ENCODE measurements at places on chromosomes 3 and 15.
A peak's percentile ranks its signal among the peaks of the same experiment; 100 is the strongest.

GRCh38 chr15:51750792-51751696 lies at the start of gene TMOD2:
TMOD2 (plus strand) TSS chr15:51751597; CDS start chr15:51766442, 14,845 bp downstream.
- DNase-seq: peak; percentile 45

GRCh38 chr3:182440101-182440500 lies 353.2 kb upstream of the ATP11B start:
- no peak for DNase-seq

DNA sequence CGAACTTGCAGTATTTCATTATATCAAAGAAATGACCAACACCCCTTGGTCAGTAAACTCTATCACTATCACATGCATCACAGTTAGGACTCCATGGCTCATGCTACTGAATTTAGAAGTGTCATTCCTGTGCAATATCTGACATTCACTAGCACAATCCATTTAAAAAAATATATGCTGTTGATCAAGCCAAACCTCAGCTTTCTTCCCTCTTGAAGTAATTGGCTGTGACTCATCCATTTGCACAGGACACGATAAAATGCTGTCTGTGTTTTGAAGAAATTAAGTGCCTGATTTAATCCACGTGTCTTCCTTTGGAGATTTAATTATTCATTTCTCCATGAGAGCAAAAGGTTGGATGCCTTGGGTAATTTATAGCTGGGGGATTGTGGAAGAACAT lies 38.9 kb downstream of the CPNE4 start:
- DNase-seq: no peak

DNA sequence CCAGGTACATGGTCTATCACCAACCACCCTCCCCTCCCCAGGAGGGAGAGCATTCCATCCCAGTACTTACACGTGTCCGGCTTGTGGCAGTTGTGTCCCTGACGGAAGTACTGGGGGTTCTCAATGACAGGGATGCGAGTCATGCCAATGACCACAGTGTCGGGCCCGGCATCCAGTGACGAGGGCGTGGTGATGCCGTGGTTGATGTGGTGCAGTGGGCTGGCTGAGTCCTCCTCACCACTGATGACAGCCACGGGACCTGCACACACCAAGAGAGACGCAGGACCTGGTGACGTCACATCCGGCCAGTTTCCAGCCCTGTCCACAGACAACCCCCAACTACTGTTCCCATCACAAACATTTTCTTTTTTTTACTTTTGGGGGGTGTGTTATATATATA lies 223.8 kb downstream of the NTRK3 start:
- no peak for DNase-seq

GRCh38 chr3:138497021-138497420 lies 62.6 kb downstream of the ESYT3 start:
- DNase-seq: no peak

- no peak for DNase-seq
Observed at GRCh38 chr15:100373120-100373896, 31.5 kb upstream of the ADAMTS17 start.

- DNase-seq: no peak
Observed at GRCh38 chr3:48398701-48399386, 26.8 kb downstream of the FBXW12 start.

DNA sequence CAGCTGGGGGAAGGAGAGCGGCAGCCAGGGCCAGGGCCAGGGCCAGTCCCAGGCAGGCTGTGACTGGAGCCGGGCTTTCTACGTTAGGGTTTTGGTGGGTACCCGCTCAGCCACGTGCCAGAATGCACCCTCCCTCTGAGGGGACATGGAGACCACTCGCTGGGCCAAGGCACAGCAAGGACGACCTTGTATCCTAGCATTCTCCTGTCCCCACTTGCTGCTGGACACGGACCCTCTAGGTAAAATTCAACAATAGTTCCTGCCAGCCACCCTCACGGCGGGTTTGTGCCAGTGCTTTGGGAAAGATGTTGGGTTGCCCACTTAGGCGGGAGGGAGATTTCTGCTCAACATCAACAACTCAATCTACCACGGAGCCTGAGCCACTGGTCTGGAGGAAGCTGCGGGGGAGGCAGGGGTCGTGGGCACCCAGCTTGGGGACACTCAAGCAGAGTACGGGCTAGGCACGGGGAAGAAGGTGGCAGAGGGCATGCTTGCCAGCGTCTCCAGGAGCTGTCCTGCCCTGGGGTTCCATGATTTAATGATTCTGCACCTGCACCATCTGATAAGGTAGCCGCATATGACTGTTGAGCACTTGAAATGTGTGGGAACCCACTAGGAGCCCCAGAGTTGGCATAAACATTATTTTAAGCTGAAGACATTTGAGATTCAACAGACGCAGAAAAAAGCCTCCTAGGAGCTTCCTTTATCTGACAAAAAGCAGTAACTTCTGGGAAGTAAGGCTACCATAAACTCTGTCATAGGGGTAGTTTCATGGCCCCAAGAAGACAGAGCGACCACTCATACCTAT lies 22.5 kb upstream of the C15orf39 start:
- DNase-seq: no peak

- DNase-seq: no peak
Observed at GRCh38 chr3:124552224-124552623, 178.0 kb upstream of the UMPS start.

DNA sequence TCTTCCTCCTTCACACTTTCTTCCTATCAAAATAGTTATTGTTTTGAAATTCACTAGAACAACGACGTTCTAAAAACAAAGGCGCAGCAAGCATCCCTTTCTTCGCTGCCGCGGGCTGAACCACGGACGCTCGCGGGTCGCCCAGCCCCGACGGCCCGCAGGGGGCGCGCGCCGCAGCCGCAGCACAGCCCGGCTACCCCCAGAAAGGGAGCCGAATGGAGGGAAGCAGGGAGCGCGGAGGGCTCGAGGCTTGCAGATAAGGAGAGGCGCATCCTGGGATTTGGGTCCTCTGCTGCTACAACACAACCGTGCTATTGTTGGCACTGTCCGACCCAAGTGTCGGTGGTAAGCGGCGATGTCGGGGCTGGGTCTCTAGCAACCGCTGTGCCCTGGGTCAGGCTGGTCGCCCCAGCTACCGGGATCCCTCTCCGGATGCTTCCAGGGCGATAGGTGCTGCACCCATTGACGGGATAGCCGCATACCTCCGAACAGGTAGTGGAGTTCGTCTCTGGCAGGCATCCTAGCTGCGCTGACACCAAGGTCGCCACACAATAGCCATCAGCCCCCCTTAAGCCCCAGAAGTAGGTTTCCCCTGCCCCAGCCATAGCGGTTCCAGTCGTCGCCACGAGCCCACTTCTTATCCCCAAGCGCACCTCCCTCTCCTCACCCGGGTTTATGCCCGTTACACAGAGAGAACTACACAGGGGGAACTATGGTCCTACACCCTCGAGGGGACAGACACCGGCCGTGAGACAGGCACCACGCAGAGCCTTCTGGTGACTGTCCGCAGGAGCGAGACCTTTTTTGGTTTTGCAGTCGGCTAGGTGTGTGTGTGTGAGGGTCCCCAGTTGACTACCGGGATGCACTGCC lies 6.0 kb downstream of the ONECUT1 start:
- DNase-seq: no peak

- DNase-seq: no peak
Observed at GRCh38 chr15:93789441-93789840, 441.9 kb upstream of the MCTP2 start.

GRCh38 chr3:107430996-107431245 lies 53.7 kb downstream of the CCDC54 start:
- peak; percentile 80 for DNase-seq

GRCh38 chr15:41285285-41285684 lies 47.1 kb downstream of the OIP5 start:
- no peak for DNase-seq

DNA sequence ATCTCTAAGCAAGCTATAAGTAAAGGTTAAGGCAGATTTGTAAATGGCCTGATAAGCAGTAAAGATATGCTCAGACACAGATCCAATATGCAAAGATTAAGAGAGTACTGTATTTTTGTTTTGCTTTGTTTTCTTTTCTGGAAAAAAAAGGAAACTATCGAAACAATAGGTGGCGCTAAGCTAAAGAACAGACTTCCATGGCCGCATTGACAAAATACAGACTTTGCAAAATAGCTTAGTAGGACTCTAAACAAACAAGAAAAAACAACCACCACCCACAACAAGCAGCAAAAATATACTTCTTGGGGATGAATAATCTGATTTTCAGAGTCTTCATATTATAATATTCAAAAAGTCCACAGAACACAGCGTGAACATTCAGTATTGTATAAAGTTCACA lies 758.4 kb upstream of the ROBO1 start:
- DNase-seq: no peak

- no peak for DNase-seq
Observed at GRCh38 chr3:124918524-124918923, 16.0 kb downstream of the MUC13 start.

DNA sequence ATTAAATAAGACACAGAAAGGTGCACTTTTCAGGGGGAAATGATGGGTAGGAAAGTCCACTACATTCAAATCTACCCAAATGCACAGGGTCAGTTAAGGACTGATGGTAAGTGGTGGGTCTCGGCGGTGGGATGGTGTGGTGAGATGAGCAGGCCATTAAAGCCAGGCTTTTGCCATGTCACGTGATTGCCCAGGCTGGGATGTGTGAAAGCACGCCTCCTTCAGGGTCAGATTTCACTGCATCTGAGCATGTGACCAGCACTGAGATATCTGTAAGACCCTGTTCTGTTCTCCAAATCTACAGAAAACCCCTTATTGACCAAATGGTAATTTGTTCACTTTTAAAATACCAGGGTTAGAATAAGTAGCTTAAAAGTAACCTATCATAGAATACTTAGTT lies 301.5 kb downstream of the MEX3B start:
- DNase-seq: no peak

DNA sequence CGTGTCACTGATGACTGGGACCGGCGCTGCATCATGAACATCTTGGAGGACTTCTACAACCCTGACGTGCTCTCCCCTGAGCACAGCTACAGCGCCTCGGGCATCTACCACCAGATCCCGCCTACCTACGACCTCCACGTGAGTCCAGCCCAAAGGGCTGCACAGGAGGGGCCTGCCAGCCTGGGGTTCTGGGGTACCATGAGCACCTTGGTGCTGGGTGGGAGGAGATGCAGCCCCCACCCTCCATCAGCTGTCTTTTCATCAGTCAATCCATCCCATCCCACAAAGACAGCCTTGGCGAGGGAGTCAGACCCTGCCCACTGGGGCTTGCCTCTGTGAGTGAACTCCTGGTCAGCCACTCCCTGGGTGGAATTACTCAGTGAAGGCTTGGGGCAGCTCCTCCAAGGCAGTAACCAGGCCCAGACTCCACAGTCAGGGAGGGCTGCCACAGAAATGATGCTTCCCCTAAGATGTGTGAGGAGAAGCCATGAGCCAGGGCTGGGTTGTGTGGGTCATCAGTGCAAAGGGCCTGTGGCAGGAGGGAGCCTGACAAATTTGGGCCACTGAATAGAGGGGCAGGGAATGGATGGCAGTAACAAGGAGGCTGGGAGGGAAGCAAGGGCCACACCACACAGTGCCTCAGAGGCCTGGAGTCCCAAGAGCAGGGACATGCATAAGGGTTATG lies 47.9 kb downstream of the SEMA3G start:
- no peak for DNase-seq

GRCh38 chr3:119562307-119562961 lies 3.0 kb upstream of the CD80 start:
- no peak for DNase-seq

GRCh38 chr3:139602003-139602402 lies 62.5 kb upstream of the RBP1 start:
- DNase-seq: no peak

GRCh38 chr3:13378155-13378554 lies 42.0 kb downstream of the NUP210 start:
- no peak for DNase-seq

DNA sequence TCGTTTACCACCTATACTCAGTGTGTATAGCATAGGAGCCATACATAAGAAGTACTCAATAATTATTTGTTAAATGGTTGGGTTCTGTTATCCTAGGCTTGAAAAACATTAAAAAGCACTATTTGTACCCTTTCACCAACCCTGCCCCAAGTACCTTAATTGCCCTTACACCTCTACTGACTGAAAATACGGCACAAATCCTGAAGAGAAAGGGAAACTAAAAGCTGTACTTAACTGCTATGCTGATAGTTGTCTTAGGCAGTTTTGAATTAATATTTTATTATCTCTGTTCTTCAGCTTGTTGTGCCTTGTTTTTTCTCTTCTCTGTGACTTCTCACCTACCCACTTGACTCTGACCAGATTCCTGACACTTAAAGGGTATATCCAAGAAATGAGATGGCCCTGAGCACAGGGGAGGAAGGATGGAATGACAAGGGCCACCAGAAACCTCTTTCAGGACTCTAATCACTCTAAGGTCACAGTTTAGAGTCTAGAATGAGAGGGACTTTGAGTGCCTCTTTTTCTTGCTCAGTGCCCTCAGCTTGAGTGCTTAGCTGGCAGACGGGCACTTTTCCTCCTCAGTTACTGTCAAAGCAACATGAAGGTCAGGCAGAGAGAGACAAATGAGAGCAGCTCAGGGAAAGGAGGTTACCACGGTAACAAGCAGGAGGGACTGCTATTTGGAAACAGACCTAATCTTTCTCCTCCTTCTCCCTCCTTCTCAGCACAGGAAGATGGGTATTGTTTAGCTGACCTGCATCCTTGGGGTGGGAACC lies 136.5 kb downstream of the ZNF609 start:
- no peak for DNase-seq

DNA sequence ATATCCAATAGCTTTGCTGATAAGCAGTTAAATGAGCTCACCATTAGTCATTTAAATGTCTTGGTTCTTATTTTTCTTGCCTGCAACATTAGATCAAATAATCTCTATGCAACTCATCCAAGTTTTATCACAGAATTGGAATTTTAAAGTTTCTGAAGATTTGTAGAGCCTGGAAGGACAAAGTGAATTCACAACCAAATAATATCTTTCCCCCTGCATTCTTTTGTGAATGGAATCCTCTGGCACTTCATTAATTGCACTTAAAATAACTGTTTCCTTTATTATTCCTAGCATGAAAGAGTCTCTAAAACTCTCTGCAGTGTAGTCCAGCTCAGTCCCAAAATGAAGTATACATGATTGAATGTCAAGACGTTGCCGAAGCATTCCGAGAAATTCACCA lies 345.6 kb upstream of the TGFBR2 start:
- DNase-seq: no peak

DNA sequence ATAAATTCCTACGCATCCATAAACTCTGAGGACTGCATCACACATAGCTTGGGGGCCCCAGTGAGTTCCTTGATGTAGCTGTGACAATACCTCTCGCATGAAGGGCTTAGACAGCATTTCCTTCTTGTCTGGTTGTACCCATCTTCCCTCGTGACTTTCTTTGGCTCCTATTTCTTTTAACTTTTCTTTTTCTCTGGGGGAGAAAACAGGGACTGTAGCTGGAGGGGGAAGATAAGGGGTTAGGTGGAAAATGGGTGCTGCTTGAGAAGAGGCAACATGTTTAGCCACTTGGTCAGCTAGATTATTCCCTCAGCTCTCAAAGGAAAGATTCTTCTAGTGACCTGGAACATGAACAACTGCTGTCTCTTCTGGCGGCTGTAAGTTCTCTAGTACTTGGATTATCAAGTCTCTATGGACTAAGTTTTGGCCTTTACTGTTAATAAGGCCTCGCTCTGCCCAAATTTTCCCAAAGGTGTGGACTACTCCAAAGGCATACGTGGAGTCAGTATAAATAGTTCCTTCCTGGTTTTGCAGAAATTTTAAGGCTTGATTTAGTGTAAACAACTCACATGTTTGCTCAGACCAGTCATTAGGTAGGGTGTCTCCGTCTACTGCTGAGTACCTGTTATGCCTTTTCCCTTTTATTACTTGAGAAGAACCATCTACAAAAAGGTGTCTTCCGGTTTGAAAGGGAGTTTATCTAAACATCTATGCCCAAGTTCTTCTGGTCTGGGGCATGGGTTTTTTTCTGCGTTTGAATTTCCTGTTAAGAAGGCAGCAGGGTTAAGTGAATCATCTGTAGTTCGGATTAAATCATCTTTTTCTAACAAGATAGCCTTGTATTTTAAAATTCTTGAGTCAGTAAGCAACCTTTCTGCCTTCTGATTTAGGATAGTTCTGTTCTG lies 21.0 kb upstream of the ATG7 start:
- DNase-seq: no peak
